Foreskin keratinocyte (primary cell): ENCODE measurements at places on chromosomes 3 and 15. TPM values are rescaled to one million over a fixed set of nuclear protein-coding genes. Genes with fewer than 3 reads are reported as not detected.

GRCh38 chr3:53513556-53514190 lies 19.3 kb downstream of the CACNA1D start:
- no peak for DNase-seq

- no peak for DNase-seq
Observed at GRCh38 chr3:10978956-10979355, 13.6 kb upstream of the SLC6A1 start.

- DNase-seq: no peak
Observed at GRCh38 chr3:170419557-170420087, 954 bp downstream of the CLDN11 start.

- no peak for DNase-seq
Observed at GRCh38 chr15:67957435-67958132, 96.5 kb upstream of the PIAS1 start.

DNA sequence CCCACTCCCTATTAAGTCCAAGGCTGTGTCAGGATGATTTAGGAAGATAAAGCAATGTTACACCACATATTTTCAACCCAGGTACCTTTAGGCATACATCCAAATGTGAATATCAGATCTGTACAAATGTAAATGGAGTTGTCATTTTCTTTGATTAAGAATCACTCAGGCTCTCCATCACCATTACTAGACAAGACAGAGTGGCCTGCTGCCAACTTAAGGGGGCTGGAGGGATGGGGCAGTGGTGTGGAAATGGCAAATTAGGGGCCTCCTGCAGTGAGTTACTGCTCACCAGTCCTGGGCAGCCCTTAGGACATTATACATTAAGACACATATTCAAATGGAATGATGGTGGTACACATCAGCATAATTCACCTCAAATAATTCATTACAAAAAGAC lies 211.0 kb downstream of the TNIK start:
- no peak for DNase-seq

DNA sequence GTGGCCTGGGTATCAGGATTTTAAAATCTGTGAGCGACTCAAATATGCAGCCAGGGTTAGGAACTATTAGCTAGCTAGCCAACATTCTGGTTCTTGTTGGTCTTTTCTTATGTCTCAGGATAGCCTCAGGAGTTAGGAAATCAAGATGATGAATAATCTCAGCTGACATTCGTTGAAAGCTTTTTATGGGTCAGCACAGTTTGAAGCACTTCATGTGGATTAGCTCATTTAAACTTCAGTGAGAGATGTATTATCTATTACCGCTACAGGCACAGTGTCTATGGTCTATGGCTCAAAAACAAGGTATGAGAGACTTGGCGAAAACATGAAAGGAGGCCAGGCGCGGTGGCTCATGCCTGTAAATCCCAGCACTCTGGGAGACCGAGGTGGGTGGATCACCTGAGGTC lies 187.5 kb upstream of the THRB start:
- peak; percentile 96 for DNase-seq

SETD2 gene
- polyA plus RNA-seq: 6.7 and 8.7 TPM in 2 replicates

CHRM5 gene
- not detected in 2 replicates for polyA plus RNA-seq

TEX55 gene
- polyA plus RNA-seq: not detected in 2 replicates
